ENCODE measurements at places on chromosomes 3 and 15.

- no peak for DNase-seq
These were observed 179.1 kb downstream of the SLC9A9 start for GRCh38 chr3:143668924-143669790.

- DNase-seq, result peak; percentile 25
These were observed 1.6 kb downstream of the OXTR start for GRCh38 chr3:8767667-8768363.

DNA sequence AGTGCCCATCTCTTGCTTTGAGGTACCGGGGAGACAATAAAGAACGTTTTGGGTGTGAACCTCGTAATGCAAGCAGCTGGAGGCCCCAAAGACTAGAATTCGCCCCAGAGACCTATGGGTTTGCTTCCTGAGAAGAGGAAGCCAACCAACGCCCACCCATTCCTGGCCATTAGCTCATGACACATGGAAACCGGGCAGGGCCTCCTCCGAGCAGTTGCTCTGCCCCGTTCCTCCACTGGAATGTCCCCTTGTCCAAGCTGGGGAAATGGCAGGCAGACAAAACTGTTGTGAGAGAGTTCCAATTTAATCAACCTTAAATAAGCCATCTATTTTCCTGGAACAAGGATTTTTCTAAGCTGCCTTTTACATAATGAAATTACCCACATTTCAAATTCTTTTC, 250.9 kb upstream of the IGF1R start:
- no peak for DNase-seq

- no peak for DNase-seq
These were observed 13.8 kb upstream of the STARD5 start for GRCh38 chr15:81337713-81338157.

DNA sequence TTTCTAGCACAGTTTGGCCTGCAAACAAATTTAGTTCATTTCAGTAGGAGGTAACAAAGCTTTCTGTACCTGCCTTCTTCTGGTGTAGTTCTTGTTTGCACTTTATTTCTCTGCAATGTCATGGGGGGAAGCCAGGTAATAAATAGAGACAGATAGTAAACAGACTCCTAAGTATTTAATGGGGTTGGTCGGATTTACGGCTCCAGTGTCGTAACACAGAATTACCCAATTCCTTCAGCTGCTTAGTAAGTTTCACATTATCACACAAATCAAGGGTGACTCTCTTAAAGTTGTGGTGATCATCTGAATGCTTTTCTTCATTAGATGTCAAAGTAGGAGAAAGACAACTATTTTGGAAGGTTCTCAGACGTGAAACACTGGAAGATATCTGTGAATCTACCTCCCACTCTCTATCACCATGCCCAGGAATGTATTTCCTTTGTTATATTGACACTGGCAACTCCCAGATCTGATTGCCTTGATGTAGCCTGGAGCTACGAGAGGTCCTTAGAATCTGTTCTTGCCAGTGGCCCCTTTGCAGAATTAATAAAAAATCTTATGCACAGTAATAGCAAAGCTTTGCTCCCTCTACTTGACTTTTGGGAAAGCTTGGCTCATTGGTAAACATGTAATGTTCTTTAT, 25.0 kb upstream of the TMC3 start:
- DNase-seq, result no peak

DNA sequence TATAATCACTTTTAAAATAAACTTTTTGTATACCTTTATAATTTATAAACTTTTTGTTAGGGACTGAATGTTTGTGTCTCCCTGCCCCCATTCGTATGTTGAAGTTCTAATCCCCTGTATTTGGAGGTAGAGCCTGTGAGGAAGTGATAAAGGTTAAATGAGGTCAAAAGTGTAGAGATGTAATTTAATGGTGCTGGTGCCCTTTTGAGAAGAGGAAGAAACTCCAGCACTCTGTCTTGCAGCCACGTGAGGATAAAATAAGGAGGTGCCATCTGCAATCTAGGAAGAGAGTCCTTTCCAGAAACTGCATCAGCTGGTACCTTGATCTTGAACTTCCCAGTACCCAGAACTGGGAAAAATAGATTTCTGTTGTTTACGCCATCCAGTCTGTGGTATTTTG, 106.1 kb upstream of the RGMA start:
- DNase-seq, result no peak

GRCh38 chr3:158727206-158728060, 4.8 kb downstream of the RARRES1 start:
- DNase-seq, result no peak

- no peak for DNase-seq
These were observed 306.4 kb downstream of the MAGI1 start for GRCh38 chr3:65732051-65732935.

- no peak for DNase-seq
These were observed 32.6 kb upstream of the SPTBN5 start for GRCh38 chr15:41926185-41927056.

DNA sequence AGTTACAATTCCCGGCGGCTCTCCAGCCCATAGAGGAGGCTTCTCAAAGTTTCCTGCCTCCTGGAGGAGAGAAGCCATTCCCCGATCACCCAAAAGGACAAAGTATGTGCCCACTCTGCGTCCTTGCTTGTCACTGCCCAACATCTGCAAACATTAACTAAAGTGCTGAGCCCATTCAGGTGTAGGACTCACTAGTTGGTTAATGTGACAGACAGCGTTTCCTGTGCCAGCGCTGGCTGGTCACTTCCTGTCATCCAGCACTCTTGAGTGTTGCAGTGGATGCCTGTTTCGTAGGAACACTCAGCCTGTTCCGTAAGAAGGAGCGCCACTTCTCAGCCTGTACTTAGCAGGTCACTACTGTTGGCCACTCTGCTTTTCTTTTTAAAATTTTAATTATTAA, 100.3 kb downstream of the APBA2 start:
- no peak for DNase-seq

DNA sequence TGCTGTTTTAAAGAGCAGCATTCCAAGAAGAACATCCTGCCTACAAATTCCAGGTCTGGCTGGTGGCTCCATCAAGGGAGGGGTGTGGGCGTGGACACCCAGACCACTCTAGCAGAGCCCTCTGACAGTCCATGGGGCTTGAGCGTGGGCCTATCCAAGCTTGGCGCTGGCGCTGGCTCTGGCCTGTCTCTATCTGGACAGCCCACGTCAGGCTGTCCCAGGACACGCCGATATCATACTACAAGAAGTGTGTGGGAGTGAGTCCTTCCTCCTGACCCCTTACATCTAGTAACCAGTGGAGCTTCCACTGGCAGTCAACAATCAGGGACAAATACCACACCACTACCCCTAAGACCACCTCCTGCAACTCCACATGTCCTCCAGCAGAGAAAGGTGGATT, 17.1 kb upstream of the DUSP7 start:
- DNase-seq, result no peak

GRCh38 chr3:141442446-141442845, 44.4 kb upstream of the RASA2 start:
- no peak for DNase-seq

DNA sequence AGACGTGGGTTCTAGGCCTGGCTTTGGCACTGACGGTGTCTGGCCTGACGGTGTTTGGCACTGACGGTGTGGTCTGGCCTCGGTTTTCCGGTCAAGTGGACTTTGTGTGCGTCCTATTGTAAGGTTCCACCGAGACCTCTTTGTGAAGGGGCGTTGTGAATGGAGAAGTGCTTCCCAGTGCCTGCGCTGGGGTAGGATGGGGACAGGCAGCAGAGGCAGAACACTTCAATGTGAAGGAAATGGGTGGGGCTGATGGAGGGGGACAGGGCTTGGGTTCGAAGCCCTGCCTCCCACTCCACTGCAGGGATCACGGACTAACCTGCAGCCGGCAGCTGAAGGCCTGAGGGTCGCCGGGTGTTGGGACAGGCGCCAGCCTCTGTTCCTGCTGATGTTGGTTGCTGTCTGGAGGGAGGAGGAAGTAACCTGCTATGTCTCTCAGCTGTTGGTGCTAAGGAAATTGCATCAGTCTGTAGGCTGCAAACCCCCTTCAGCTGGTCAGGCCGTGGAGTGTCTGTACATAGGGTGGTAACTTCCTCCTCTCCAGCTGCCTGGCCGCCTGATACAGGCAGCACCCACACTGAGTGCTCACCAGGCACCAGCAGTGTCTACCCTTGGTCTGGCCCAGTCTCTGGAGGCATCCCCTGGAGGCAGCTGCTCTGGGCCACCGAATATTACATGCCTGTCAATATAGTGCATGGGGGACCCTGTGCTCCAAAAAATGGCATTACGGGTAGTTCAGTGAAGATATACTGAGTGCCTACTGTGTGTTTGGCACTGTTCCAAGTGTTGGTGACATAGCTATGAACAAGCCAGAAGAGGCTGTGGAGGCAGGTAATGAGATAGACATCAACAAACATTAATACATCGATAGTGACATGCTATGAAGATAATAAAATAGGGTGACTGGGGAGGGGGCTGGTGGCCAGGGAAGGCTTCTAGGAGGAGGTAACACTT, 1.1 kb downstream of the TM6SF1 start:
- peak; percentile 26 for DNase-seq

DNA sequence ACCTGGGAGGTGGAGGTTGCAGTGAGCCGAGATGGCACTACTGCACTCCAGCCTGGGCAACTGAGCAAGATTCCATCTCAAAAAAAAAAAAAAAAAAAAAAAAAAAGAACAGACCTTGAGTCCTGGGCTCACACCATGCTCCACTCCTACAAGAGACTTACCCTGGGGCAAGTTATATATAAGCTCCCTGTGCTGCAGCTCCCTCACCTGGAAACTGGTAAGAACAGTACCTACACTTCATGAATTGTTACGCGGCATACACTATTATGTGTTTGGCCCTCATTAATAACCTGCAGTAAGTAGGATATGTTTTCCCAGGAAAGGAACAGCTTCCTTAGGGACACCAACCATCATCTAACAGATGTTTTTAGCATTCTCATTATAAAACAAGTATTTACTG, 119.6 kb downstream of the FMN1 start:
- DNase-seq, result no peak

- no peak for DNase-seq
These were observed 8.5 kb upstream of the CHD2 start for GRCh38 chr15:92891533-92892200.

All from activated B cell treated with CpG ODN at 0.5 μM for 24 hours (primary cell).